H1 (cell line): ENCODE measurements at places on chromosomes 16 and 17. TPM values are rescaled to one million over a fixed set of nuclear protein-coding genes. Genes with fewer than 3 reads are reported as not detected.

DNA sequence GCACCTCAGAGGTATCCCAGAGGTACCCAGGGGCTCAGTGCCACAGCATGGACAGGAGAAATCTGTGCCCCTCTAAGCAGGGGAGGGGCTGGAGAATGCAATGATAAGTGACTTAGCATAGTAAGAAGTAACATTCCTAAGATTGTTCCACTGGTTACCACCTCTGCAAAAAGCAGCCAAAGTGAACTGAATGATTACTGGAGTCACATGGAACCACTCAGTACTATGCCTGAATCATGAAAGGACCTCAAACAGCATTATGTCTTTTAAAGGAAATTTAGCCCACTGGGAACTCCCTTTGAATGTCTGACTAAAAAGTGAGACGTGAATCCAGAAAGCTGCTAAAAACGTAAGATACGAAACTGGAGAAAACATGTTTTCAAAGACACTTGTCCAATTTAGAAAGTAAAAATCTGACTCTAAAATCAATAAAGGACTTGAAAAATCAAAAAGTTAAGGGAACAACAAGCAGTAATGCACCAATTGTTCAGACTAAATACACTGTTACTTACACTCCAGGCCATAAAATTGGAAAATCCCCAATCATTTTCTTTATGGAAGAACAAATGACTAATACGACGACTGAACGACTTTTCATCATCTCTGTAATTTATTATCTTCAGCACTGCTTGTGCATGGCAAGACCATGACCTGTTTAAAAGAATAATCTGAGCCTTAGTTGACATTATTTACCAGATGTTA lies 38.6 kb downstream of the LITAFD start:
- no peaks in the 10 kb centered on the region for H3K4me1 ChIP-seq
- DNase-seq: no peak
- no peak overlapping the region for H3K27ac ChIP-seq
- H3K27me3 ChIP-seq: no peaks in the 10 kb centered on the region

GRCh38 chr17:65051922-65052321 lies 4.6 kb downstream of the GNA13 start:
- H3K36me3 ChIP-seq: peaks cover 42% of the 10 kb centered on the region
- peaks cover 3% of the 10 kb centered on the region; the same call in 1 of the 2 replicates for H3K4me1 ChIP-seq
- H3K4me3 ChIP-seq: no peak overlapping the region
- no peak overlapping the region for H3K27ac ChIP-seq

DNA sequence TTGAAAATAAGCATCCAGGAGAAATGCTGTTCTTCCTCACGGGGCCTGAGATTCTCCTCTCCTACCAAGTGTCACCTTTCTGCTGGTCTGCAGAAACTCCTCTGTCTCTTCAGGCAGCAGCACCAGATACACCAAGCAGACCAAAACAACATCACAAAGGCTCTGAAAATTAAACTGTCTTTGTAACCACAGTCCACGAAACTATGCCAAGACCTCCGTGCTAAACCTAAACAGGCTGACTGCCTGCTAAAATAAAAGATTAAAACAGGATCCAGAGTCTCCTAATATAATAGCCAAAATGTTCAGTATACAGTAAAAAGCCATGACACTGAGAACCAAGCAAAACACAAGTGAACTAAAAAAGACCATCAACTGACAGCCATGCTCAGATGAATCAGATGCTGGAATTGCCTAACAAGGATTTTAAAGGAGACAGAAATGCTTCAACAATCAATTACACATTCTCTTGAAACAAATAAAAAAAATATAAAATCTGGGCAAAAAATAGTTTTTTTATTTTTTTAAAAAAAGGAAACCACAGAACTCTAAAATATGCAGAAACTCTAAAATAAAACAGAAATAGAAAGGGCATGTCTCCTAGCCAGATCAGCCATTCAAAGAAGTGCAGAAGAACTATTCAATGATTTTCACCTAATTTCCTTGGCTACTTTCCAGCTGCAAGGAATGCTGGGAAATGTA lies 50.3 kb upstream of the TOX3 start:
- no peaks in the 10 kb centered on the region for H3K4me1 ChIP-seq
- H3K36me3 ChIP-seq: no peaks in the 10 kb centered on the region
- H3K4me3 ChIP-seq: no peak overlapping the region

DNA sequence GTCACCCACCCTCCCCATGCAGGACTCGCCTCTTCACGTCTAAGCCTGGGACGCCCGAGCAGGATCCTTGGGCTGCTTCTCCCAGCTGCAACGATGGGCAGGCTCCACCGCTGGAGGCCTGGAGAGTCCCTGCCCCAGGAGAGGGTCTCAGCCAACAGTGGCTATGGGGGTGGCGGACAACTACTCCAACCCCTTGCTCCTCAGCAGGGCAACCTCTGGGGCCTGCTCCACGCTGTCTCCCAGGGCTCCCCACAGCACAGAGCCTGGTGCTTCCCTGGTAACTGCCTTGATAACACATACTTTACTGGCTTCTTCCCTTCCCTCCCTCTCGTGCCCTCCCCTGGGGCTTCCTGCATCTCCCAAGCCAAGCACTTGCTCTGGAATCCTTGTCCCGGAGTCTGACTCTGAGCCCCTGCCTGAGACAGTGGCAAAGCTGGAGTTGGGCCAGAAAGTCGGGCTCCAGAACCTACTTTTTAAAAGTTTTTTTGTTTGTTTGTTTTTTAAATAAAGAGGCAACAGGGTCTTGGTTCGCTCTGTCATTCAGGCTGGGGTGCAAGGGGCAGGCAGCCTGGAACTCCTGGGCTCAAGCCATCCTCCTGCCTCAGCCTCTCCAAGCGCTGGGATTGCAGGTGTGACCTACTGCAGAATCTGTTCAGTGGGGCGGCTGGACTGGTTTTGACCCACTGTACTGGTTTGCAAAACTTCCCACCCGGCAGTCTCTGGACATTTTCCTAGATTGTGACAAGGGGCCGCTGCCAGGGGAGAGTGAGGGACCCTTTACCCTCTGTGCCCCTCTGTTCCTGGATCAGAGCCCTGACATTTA lies 99.4 kb downstream of the TNFRSF13B start:
- no peak for DNase-seq
- H3K36me3 ChIP-seq: no peaks in the 10 kb centered on the region
- H3K27ac ChIP-seq: no peak overlapping the region
- no peak overlapping the region for H3K4me3 ChIP-seq
- H3K27me3 ChIP-seq: no peaks in the 10 kb centered on the region

- no peak for DNase-seq
- no peak overlapping the region for H3K27ac ChIP-seq
- no peaks in the 10 kb centered on the region for H3K27me3 ChIP-seq
- H3K4me3 ChIP-seq: no peak overlapping the region
- H3K4me1 ChIP-seq: peaks cover 5% of the 10 kb centered on the region
Observed at GRCh38 chr17:82061047-82061925, 4.3 kb downstream of the DUS1L start.

- H3K4me1 ChIP-seq: no peaks in the 10 kb centered on the region
- no peaks in the 10 kb centered on the region for H3K27me3 ChIP-seq
- H3K36me3 ChIP-seq: no peaks in the 10 kb centered on the region
- H3K27ac ChIP-seq: no peak overlapping the region
Observed at GRCh38 chr17:17082878-17083277, 40.6 kb downstream of the MPRIP start.

DNA sequence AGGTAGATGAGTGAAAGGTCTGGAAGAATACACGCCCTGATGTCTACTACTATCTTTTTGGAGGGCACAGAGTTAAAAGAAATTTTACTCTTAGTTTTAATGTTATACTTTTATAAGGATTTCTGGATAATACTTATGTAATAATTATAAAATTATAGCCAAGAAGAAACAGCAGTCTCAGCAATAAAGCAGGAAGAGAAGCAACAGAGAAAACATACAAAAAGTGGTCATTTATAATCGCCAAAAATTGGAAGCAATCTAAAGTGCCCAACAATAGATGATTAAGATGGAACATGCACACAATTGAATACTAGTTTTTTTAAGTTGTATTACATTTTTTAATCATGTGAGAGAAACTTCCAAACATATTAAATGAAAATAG lies 64.4 kb downstream of the SMG6 start:
- H3K27me3 ChIP-seq: no peaks in the 10 kb centered on the region
- no peaks in the 10 kb centered on the region for H3K36me3 ChIP-seq
- H3K27ac ChIP-seq: no peak overlapping the region
- no peaks in the 10 kb centered on the region for H3K4me1 ChIP-seq
- no peak for DNase-seq

- H3K27me3 ChIP-seq: no peaks in the 10 kb centered on the region
- H3K36me3 ChIP-seq: no peaks in the 10 kb centered on the region
- H3K4me3 ChIP-seq: no peak overlapping the region
- DNase-seq: no peak
Observed at GRCh38 chr16:54911079-54911478, 19.6 kb upstream of the IRX5 start.

- no peak for DNase-seq
- no peak overlapping the region for H3K4me3 ChIP-seq
- no peaks in the 10 kb centered on the region for H3K27me3 ChIP-seq
- no peak overlapping the region for H3K27ac ChIP-seq
- no peaks in the 10 kb centered on the region; the same call in 1 of the 2 replicates for H3K4me1 ChIP-seq
Observed at GRCh38 chr16:11359370-11359769, 14.1 kb downstream of the RMI2 start.

DNA sequence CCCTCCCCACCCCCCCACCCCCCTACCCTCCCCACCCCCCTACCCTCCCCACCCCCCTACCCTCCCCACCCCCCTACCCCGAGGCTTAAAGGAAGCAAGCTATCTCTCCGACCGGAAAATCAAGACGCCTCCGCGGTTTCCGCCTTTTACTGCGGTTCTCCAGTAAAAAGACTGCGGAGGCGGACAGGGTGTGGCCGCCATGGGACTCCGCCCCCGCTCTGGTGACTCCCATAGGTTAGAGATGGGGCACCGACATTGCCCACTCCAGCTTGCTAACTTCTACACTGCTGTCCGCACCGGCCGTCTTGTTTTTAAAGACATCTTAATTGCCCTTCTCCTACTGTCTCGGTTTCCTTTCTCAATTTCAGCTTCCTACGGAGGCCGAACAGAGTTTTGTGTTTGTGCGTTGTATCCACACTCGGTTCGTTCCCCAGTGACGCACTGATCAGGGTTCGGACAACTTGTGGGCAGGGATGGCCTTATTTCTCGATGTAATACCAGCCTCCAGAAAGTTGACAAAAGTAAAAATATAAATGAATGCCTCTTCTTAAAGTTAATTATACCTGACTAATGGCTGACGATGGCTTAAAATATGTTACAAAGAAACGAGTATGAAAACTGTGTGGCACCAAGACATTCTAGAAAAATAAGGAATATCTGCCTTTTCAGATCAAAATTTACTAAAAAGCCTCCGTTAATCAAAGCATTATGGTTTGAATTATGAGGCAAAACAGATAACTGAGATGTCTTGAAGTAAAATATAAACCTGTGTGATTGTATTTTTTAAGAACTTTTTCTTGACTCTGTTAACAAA lies 1.1 kb upstream of the ZNF200 start:
- H3K27me3 ChIP-seq: no peaks in the 10 kb centered on the region; the same call in 1 of the 2 replicates
- DNase-seq: no peak
- H3K4me1 ChIP-seq: no peaks in the 10 kb centered on the region
- peaks cover 24% of the 10 kb centered on the region for H3K36me3 ChIP-seq
- no peak overlapping the region for H3K4me3 ChIP-seq

- no peaks in the 10 kb centered on the region for H3K4me1 ChIP-seq
- H3K4me3 ChIP-seq: peak overlapping the region; percentile 64
- H3K27me3 ChIP-seq: peaks cover 47% of the 10 kb centered on the region
- peak; percentile 95 for DNase-seq
- H3K27ac ChIP-seq: no peak overlapping the region
- H3K36me3 ChIP-seq: no peaks in the 10 kb centered on the region
Observed at GRCh38 chr16:10181196-10182162, 749 bp downstream of the GRIN2A start.

DNA sequence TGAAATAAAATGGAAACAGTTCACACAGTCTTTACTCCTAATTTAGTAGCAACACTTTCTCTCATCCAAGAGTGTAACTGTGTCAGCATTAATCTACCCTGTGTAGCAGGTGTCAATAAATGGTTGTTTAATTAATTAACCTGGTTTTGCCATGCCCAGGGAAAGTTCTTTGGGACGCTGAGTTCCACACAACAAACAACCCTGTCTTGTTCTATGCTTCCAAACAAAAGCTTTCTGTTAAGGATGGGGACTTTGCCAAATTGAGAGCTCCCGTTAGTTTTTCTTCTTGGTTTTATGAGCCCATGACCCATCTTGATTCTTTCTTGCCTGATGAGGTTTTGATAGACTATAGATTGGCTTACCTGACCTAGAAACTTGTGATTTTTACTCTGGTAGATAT lies 530.1 kb downstream of the KCNJ2 start:
- no peak overlapping the region for H3K4me3 ChIP-seq
- no peak for DNase-seq
- no peaks in the 10 kb centered on the region for H3K27me3 ChIP-seq
- H3K4me1 ChIP-seq: no peaks in the 10 kb centered on the region
- no peak overlapping the region for H3K27ac ChIP-seq

DNA sequence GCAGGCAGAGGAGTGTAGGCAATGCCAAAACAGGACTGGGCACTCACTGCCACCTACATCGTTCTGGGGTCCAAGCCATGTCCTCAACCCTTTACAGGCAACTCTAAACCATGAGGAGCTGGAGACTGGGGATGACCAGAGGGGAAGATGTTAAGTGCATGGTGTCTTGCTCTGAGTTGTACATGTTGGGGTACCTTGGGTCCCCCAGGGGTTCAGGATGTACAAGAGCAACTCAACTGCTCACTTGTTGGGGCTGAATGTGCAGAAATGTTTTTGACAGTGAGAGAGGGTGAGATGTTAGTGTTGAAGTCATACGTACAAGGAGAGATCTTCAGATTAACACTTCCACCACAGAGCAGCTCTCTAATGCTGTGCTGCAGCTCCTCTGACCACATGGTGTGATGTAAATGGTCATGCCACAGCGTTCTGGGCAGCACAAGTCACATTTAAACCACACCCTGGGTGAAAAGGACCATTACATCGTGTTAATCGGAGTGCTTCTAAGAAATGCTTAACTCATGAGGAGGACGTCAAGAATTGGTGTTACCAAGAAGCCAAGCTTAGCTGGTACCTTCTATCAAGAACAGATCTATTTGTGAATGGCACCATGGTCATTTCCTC lies 2.4 kb downstream of the CCL18 start:
- no peak overlapping the region for H3K4me3 ChIP-seq
- H3K36me3 ChIP-seq: no peaks in the 10 kb centered on the region
- no peak for DNase-seq
- no peaks in the 10 kb centered on the region for H3K27me3 ChIP-seq

GRCh38 chr17:80177986-80178595 lies 8.3 kb downstream of the CARD14 start:
- no peak for DNase-seq
- H3K36me3 ChIP-seq: no peaks in the 10 kb centered on the region
- H3K4me3 ChIP-seq: no peak overlapping the region
- no peak overlapping the region for H3K27ac ChIP-seq
- no peaks in the 10 kb centered on the region for H3K27me3 ChIP-seq

DNA sequence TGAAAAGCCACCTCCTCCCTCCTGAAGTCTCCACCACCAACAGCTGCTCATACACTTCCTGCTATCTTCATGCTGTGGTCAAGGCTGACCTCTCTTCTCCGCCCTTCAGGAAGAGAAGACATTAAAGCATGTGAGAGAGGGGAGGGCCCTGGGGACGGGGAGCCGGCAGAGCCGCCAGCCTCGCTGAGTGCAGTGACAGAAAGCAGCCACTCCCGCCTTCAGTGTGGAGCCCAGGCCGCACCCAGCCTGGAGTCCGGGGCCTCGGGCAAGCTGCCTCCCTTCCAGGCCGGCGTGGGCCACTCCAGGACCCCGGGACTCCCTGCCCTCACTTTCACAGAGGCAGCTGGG lies 94.7 kb upstream of the TNRC6C start:
- no peak overlapping the region for H3K4me3 ChIP-seq
- no peak overlapping the region for H3K27ac ChIP-seq
- DNase-seq: no peak
- no peaks in the 10 kb centered on the region for H3K36me3 ChIP-seq

TENT4B gene
- total RNA-seq: 14.3 and 15.7 TPM in 2 replicates

BTBD17 gene
- total RNA-seq: 7.0 and 7.8 TPM in 2 replicates

CSH2 gene
- total RNA-seq: 0.43 and 0.52 TPM in 2 replicates

SLC12A3 gene
- total RNA-seq: not detected in 2 replicates

JPH3 gene
- 28.3 and 28.4 TPM in 2 replicates for total RNA-seq
